Putamen (tissue), 1 donor: ENCODE measurements at places on chromosomes 5 and 9.

DNA sequence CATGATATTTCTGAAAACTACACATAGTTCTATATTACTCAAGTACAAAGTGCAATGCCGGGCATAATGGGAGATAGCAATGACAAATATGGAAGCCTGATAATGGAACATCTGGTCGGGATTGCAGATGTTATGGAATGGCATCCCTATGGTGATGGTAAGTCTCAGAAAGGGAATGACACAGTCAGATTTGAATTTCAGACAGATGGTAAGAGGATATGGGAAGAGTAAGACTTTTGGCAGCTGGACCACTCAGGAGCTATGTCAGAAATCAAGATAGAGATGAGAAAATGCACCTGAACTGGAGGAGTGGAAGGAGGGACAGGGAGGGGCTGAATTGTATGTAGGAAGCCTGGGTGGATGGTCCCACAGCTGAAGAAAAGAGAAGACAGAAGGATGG lies 200.0 kb downstream of the DTWD2 start:
- no peak for DNase-seq

DNA sequence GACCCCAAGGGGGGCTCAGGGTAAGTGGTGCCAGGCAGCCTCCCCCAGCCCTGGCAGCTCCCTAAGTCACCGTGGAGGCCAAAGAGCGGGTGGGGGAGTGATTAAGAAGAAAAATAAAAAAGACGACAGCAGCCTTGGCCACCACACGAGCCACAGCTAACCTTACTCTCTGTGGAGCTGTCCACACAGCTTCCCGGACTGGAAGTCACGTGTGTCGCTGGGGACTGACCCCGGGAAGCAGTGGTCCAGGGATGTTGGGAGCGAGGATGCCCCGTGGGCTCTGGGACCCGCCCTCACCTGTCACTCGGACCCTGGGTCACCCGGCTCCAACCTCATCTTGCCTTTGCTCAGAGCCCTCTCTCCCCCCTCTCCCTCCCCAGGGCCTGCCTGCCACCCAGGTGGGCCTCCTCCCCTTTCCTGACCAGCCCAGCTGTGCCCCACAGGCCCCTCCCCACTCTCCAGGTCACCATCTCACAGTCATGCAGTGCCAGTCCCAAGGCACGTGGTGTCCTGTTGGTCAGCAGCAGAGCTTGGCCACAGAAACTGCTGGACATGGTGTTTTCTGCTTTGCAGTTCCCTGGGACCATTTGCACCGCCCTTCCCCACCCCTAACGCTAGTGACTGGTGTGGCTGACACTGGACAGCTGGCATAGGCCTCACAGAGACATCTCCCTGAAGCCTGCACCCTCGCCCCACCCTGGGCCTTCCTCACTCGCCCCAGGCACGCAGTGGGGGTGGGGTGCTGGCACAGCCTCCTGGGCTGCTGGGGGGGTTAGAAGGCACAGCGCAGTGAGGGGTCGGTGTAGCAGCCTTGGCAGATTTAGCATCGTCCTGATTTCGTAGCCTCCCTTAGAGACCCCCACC lies 9.8 kb upstream of the EXOC3 start:
- no peak for DNase-seq

GRCh38 chr5:71957292-71957898 lies 149.9 kb upstream of the MAP1B start:
- DNase-seq = no peak

DNA sequence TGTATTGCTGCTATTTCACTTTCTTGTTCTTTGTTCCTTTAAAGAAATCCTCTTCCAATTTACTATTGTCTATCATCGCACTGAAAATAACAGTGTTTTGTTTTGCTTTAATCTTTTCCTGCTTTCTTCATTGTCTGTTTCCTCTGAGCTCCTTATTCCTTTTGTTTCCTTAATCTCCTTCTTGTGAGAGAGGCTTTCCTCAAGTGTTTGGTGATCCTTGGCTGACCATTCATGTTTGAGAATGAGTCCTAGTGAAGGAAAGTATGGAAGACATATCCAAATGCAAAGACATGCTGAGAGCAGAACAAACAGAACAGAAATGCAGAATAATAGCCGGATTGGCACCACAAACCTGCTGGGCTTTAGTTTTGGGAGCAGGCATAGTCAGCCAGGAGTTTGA lies 42.0 kb upstream of the ENTREP1 start:
- DNase-seq = no peak

DNA sequence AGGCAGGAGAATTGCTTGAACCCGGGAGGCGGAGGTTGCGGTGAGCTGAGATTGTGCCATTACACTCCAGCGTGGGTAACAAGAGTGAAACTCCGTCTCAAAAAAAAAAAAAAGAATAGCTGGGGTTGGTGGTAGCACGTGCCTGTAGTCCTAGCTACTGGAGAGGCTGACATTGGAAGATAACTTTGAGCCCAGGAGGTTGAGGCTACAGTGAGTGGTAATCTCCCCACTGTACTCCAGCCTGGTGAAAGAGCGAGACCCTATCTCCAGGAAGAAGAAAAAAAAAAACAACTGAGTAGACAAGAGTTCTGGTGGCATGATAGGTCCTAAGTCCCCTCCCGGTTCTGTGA lies 26.3 kb downstream of the GOLGA2 start:
- no peak for DNase-seq

DNA sequence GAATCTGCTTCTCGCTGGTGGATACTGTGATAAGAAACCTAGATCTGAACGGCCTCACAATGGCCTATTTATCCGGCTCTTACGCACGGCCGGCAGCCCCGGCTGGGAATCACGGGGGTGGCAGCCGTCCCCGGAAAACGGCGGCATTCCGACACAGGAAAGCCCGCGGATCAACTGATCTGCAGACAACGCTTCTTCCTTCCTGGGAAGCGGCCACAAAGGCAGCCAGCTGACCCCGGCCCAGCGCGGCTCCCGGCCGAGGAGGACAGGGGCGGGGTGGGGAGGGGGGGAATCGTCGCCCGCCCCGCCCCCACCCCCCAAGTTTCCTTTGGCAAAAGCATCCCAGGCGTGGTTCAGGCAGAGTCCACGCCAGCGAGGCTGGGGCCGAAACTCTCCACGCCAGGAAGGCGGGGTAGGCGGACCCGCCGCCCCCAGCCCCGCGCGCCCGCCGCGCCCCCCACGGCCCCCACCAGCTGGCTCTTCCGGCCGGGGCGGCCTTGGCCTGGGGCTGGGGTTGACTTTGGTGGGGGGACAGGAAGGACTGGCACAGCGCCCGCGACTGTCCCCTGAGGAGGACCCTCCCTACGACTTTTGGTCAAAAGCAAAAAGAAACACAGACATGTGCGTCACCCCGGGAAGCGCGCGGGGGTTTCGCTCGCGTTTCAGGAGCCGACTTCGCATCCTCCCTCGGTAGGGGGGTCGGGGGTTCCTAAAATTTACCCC lies 247.7 kb upstream of the ANKRD55 start:
- peak; percentile 62 for DNase-seq

GRCh38 chr9:20781092-20781491 lies 97.0 kb downstream of the FOCAD start:
- DNase-seq = no peak

DNA sequence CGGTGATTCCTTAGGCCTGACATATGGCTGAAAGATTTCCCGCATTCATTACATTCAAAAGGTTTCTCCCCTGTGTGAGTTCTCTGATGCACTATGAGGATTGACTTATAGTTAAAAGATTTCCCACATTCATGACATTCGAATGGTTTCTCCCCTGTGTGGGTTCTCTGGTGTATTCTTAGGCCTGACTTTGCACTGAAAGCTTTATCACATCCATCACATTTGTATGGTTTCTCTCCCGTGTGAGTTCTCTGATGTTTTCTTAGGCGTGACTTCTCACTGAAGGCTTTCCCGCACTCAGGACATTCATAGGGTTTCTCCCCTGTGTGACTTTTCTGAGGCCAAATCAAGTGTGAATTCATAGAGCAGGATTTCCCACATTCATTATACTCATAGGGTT lies 35.8 kb downstream of the ZNF782 start:
- no peak for DNase-seq

DNA sequence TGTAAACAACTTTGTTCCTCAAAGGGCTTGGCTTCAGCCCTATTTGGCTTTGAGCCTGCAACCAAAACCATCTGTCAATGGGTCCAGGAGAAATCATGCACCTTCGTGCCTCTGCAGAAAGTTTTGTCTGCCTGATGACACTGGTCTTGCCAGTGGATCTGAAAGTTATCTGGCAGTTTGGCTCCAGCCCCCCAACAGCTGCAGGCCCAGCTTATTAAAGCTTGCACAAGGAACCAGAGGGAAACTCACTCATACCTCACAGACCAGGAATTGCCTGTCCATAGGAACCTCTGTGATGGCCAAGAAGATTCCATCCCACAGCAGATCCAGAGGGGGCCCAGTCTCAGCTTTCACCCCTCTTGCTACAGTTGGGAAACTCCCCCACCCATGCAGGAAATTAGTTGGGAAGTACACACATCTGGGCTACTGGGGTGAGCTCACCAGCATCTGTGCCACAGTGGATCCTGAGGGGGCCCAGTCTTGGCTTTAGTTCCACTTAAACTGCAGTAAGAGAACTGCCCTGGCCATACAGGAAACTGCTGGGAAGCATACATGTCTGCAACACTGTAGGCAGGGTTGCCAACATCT lies 265.5 kb downstream of the GRIA1 start:
- DNase-seq = no peak

GRCh38 chr5:117065800-117066199 lies 491.2 kb upstream of the SEMA6A start:
- no peak for DNase-seq

GRCh38 chr9:706073-706472 lies 135.4 kb upstream of the DMRT1 start:
- no peak for DNase-seq
